Kasumi-1 (cell line): ENCODE measurements at places on chromosomes 6 and 20.

DNA sequence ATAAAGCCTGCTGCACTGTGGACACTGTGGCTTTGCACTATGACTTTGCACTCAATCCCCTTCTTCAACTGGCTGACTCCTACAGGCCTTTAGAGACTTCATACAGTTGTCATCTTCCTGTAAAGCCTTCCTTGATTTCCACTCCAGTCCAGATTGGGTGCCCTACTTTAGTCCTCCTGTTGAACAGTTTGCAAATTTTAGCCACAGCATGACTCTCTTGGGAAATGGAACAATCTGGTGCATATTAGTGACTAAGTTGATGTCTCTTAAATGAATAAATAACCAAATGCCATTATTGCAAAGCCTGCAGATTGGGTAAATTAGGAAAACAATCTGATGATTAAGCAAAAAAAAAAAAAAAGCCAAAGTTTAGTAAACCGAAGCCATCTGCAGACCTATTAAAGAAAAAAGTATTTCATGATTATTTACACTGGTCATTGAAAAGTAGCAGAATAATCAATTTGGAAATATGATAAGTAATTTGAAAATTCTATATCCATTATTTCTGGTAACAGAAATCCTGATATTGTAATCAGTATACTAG lies 12.6 kb downstream of the PLCB4 start:
- DNase-seq: no peak

- DNase-seq: peak; percentile 90
Observed at GRCh38 chr6:28489366-28490204, 26.0 kb downstream of the GPX6 start.

DNA sequence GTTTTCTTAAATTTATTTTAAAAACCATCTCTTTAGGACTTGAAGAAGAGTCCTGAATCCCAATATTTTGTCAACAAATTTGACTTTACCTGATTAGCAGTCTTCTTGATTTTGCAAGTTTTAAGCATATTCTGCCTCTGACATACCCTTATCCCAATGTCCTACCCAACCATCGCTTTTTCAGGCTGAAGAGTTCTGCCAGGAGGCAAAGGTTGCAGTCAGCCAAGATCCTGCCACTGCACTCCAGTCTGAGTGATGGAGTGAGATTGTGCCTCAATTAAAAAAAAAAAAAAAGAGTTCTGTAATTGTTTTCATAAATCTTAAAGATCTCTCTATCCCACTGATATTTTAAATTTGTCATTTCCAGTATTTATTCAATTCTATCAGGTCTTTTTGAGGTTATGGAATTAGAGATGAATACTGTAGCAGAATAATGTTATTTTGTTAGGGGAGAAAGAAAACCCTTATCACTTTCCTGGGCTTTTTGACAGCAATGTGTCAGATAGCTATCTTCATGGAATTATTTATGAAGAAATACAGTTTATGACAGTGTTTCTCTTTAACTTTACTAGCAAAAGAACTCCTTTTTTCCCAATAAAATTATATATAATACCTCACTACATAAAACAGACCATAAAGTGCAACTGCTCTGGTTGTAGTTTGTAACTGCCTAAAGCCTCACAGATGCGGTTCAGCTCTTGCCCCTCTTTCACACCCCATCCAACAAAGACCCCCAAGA lies 78.2 kb downstream of the IBTK start:
- DNase-seq: no peak

GRCh38 chr6:136403110-136403980 lies 113.7 kb upstream of the BCLAF1 start:
- no peak for DNase-seq

GRCh38 chr20:49865559-49865958 lies 49.8 kb downstream of the SPATA2 start:
- no peak for DNase-seq
